Kidney (tissue), 22 donors: ENCODE measurements at places on chromosomes 12 and 14.

DNA sequence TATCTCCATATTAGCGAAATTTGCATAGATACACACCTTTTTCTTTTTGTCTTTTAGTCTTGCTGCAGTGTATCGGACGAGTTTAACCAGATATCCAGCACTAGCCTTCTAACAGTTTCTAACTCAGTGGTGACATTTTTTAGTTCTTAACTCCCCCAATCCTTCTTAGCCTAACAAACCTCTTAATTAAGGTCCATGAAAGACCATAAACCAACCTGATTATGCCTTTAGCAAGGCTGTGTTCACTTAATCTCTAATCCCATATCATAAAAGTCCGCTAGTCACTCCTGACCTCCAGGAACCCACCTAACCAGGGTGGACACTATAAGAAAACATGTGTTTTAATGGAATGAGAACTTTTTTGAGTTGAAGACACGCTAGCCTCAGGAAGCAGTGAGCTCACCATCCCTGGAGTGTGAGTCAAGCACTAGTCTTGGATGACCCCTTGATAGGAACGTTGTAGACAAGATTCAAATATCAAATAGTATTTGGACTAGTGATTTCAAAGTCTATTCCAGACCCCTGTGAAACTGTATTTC lies 9.5 kb downstream of the CDKN1B start:
- DNase-seq = no peak

DNA sequence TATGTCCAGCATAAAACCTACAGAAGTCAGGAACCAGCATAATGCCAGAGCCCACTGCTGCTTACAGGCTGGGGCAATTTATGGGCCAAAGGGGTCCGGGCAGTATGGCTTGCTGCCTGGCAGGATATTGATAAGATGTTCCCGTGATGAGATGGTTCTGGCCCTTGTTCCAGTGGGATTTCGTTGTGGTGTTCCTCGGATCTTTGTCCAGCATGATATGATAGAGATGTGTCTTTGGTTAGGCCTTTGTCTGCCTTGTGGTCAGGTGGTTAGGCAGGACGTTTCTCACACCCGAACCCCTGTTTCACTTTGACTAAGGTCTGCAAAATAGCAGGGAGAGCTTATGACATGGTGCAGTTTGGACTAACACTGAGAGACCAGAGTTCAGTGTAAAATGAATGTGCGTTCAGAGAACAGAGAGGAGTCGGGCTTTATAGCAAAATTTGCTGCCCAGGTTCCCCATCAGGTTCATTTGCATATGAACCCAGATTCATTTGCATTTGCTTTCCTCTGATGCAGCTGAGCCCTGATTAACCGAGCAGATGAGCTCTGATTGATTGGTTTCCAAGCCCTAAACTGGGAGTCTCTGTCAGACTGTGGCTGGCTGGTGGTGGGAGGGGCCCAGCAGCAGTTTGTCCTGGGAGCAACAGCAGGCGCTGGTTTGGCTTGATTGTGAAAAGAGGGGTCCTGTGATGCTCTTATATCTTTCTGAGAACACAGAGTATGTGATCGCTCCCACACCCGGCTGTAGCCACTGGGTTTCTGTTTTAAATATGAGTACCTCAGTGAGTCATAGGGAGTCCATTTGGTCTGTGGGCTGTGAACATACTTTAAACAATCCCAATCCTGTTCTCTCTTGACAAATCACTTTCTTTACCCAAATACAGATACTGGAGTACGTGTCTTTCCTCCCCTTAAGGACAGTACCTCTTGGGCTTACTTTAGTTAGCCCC lies 156.3 kb upstream of the PZP start:
- DNase-seq = no peak

- no peak for DNase-seq
Observed at GRCh38 chr14:67539116-67539515, 6.0 kb downstream of the PLEKHH1 start.

GRCh38 chr14:69052181-69052601 lies 73.1 kb upstream of the ACTN1 start:
- no peak for DNase-seq

DNA sequence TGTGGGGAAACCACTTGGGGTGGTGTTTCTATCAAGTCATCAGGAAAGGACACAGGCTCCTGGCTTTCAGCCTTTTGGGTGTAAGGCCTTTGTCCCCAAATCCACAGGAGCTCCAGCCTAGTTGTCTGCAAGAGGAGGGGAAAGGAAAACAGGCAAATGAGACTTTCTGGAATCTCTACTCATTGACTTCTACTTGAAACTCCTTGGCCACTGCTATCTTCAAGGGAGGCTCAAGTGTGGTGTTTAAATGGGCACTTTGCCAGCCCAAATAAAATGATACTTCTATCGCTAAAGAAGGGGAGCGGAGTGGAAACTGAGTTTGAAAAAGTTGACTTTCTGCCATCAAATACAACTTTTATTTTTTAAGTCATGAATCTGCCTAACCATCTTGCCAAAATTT lies 445.9 kb upstream of the RGS6 start:
- DNase-seq = no peak

DNA sequence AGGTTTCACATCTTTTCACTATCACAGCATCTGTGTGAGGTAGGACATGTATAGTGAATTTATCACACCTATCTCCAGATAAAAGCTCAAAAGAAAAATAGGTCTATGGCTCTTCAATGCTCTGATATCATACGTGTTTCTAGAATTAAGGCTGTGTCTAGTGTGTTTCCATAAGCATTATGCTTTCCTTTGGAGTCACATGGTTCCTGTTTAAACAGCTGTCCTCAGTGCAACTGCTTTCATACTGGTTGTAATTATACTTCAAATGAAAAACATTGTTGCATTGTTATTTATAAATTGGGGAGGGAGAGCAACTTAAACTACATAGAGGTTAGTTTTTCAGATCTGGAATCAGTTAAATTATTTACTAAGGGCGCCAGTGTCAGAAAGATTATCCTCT lies 151.6 kb downstream of the SYT1 start:
- peak; percentile 36 for DNase-seq
